ENCODE measurements at places on chromosomes 1 and 21.

DNA sequence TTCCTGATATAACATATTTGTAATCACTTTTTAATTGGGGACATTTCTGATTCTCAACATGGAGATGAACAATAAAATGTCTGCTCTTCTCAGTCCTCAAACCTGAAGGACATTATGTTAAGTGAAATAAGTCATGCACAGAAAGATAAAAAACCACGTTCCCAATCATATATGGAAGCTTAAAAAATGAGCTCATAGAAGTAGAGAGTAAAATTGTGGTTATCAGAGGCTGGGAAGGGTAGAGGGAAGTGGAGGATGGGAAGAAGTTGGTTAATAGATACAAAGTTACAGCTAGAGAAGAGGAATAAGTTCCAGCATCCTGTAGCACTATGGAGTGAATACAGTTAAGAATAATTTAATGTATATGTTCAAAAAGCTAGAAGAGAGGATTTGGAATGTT lies 1.5 kb upstream of the CD48 start:
- no peak for DNase-seq

DNA sequence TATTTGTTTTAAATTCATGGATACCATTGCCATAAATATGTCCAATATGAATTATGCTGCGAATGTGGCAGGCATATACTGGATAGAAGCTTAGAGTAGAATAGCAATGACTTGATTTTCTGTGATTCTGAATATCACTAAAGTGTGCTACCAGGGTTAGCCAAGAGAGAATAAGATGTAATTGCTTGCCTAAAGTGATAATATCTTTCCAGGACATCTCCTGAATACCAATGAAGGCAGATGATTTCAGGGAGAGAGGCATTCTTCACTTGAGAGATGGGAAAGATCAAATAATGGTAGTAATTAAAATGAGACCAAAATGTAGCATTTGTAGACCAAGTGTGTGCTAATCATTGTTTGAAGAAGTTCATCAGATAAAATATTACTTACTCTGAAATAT lies 53.4 kb upstream of the KIAA1614 start:
- no peak for DNase-seq

GRCh38 chr1:221761354-221762002 lies 19.6 kb upstream of the DUSP10 start:
- no peak for DNase-seq

DNA sequence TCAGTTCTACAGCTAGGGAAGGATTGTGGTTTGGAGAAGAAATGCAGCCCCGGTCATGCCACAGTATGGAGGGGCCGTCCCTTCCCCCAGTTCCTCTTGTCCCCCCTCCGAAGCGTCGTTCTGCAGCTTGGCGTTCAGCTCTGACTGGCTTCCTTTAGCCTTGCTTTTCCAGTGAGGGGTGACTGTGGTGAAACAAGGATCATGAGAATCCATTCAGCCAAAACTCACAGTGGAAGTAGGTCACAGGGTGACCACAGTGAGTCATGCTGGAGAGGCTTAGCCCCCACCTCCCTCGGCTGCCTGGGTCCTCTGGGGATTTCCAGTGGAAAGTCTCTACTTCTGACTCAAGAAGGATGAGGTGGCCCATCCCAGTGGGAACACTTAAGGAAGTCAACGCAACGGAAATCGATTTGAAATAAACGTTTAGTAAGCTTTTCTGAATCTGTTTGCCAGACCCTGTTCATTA lies 37.3 kb upstream of the COL6A2 start:
- DNase-seq, result peak; percentile 74

Data from left ventricle myocardium superior (tissue), 1 donor.